Neural progenitor cell (in vitro differentiated cells): ENCODE measurements at places on chromosomes 1 and 21. TPM values are rescaled to one million over a fixed set of nuclear protein-coding genes. Genes with fewer than 3 reads are reported as not detected.

TNFRSF1B gene
- total RNA-seq, result 0.04 and 0.22 TPM in 2 replicates

TMCO4 gene
- 0.30 and 0.40 TPM in 2 replicates for total RNA-seq

DNA sequence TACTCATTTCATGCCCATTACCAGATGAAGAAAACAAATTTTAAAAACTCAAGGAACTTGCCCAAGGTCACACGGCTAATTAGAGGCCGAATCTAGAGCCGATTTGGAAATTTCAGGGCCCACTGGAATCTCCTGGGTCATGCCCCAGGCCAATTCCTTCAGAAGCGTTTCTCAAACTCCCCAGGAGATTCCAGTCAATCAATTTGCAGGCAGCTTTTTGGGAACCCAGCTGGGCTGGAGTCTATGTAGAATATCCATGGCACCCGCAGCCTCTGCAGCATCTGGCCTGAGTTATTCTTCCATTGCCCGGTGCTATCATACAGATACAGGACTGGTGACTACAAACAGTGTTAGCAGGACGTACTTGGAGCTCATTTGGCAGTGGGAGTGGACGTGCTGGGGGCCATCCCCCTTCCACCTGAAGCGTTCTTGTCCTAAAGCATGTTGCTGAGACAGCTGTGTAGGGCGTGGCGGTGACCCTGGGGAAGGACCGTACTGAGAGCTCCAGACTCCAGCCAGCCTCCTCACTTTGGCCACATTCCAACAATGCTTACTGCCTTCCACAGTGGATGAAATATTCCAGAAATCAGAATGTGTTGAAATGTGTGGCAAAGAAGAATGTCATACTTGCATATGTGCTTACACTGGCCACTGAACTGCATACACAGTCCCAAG, 38.3 kb downstream of the ABCG1 start:
- H3K36me3 ChIP-seq, result no peaks in the 10 kb centered on the region
- peaks cover 16% of the 10 kb centered on the region for H3K4me1 ChIP-seq
- no peaks in the 10 kb centered on the region for H3K27me3 ChIP-seq

DNA sequence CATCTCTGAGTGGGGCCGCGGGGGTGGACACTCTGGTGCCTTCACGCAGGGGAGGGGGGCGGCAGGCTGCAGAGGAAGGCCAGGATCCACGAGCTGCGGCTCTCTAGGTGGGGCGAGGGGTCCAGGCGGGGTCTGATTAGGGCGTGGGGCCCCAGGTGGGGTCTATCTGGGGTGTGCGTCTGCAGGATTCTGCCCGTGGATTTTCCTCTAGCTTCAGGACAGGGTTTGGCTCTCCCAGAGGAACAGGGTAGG, 6.3 kb downstream of the JMJD4 start:
- DNase-seq, result no peak
- H3K36me3 ChIP-seq, result no peaks in the 10 kb centered on the region
- no peak overlapping the region for H3K27ac ChIP-seq
- peak overlapping the region; percentile 67 for H3K4me3 ChIP-seq

DNA sequence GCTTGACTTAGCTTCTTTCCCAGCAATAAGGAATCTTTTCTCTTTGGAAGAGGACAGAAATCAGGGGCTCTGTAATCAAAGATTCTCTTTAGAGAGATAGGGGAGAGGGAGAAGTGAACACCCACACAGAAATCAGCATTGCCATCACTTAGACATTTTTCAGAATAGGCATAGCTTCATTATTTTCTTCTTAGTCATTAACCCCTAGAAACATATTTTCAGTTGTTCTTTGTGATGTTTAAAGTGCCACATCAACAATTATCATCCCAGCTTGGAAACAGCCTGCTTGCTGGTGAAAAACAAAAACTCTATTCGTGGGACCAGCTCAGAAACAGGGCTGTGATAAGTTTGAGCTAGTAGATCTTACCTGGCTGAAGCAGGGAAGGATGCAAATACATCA, 88.3 kb upstream of the SLC44A3 start:
- H3K4me1 ChIP-seq, result no peaks in the 10 kb centered on the region
- DNase-seq, result no peak
- no peak overlapping the region for H3K4me3 ChIP-seq
- no peak overlapping the region for H3K27ac ChIP-seq
- no peaks in the 10 kb centered on the region for H3K27me3 ChIP-seq
- H3K36me3 ChIP-seq, result no peaks in the 10 kb centered on the region

GRCh38 chr1:26831546-26832248, 5.2 kb downstream of the ZDHHC18 start:
- H3K4me1 ChIP-seq, result peaks cover 23% of the 10 kb centered on the region
- no peak for DNase-seq
- H3K27me3 ChIP-seq, result no peaks in the 10 kb centered on the region

- no peaks in the 10 kb centered on the region for H3K4me1 ChIP-seq
- H3K27me3 ChIP-seq, result peaks cover 15% of the 10 kb centered on the region
- H3K4me3 ChIP-seq, result peak overlapping the region; percentile 93
- H3K27ac ChIP-seq, result no peak overlapping the region
- no peaks in the 10 kb centered on the region for H3K36me3 ChIP-seq
Observed at GRCh38 chr1:76868916-76869315, 1.6 kb downstream of the ST6GALNAC5 start.

DNA sequence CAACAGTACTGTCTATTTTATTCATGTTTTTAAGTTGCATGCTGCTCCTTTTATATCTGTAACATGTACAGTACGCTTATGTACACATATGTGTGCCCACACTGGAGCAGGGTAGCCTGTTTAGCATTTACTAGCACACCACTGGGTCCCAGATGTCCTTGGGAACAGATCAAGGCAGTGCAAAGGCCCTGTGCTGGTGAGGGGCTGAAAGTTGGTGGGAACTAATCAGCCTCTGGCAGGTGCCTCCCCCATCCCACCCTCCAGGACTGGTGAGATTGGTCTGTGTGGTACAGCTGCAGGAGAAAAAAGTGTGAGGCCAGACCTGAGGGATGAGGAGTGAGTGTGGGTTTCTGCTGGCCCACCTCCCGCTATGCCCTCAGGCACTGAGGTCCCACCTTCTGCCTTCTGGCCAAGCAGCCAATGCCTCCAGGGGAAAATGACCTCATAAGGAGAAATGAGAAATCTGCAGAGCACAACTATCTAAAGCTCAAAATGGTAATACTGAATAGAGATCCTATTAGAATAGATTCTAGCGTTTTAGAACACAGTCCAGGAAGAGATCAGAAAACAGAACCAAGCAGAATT, 58.9 kb downstream of the POFUT2 start:
- H3K4me3 ChIP-seq, result no peak overlapping the region
- no peaks in the 10 kb centered on the region for H3K27me3 ChIP-seq
- DNase-seq, result no peak
- no peaks in the 10 kb centered on the region for H3K36me3 ChIP-seq
- no peak overlapping the region for H3K27ac ChIP-seq

DNA sequence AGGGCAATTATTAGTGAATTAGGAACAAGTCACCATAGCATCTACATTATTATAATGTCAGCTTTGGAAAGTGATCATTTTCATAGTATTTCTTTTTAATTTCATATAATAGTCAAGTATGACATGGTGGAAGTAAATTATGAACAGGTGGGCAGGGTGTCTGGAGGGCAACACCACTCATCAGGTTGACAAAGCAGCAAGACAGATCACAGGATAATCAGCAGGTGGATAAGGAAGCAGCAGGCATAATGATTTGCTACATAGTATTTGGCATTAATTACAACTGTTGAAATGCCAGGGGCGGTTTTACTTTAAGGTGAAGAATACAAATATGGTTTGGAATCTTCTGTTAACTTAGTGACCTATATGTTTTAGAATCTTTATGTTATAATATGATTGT, 1342.2 kb downstream of the PLA2G4A start:
- H3K4me3 ChIP-seq, result no peak overlapping the region
- DNase-seq, result no peak
- no peak overlapping the region for H3K27ac ChIP-seq
- no peaks in the 10 kb centered on the region for H3K27me3 ChIP-seq
- H3K4me1 ChIP-seq, result no peaks in the 10 kb centered on the region

DNA sequence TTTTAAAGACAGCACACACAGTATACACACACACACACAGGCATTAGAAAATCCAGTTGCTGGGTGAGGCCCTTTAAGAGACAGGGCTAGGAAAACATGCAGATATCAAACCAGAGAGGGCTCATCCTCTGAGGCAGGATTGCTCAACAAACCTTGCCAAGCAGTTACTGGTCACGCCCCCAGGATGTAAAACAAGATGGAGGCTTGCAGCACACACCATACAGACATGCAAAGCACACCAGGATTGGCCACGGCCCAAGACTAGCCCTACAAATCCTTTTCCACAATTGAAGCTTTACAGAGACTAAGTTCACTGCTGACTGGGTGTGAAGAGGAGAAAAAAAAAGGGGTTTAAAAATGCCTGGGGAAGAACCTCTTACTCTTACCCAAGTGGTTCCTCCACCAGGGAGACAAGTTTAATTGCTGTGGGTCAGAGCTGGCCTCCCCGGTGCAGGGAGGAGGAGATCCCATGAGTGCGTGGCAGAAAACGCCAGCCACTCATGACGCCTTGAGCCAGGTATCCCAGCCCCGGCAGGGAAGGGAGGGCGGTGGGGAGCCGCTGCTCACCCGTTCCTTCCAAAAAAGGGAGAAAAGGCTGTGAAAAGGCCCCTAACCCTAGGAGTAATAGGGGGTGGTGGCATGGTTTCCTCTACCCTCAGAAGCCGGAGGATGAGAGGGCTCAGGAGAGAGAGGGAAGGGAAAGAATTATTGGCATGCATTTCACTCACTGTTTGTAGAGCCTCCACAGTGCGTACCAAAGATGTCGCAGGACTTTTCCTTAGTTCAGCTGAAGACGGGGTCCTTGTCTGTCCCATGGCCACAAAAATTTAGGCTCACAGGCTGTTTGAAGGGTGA, 594.6 kb upstream of the ZP4 start:
- H3K27me3 ChIP-seq, result no peaks in the 10 kb centered on the region
- H3K4me3 ChIP-seq, result peak overlapping the region; percentile 27
- H3K27ac ChIP-seq, result no peak overlapping the region
- DNase-seq, result peak; percentile 38
- no peaks in the 10 kb centered on the region for H3K36me3 ChIP-seq
